Stimulated activated CD4-positive, alpha-beta T cell treated with anti-CD3 and anti-CD28 coated beads, Interleukin-15, amount 100 ng/mL, for 1 hour (primary cell): ENCODE measurements at places on chromosomes 6 and 20.

- no peak for DNase-seq
Measured at GRCh38 chr6:99026135-99026534, 78.4 kb upstream of the FBXL4 start.

GRCh38 chr6:96899451-96899998 is 1.8 kb upstream of the NDUFAF4 start:
- no peak for DNase-seq

DNA sequence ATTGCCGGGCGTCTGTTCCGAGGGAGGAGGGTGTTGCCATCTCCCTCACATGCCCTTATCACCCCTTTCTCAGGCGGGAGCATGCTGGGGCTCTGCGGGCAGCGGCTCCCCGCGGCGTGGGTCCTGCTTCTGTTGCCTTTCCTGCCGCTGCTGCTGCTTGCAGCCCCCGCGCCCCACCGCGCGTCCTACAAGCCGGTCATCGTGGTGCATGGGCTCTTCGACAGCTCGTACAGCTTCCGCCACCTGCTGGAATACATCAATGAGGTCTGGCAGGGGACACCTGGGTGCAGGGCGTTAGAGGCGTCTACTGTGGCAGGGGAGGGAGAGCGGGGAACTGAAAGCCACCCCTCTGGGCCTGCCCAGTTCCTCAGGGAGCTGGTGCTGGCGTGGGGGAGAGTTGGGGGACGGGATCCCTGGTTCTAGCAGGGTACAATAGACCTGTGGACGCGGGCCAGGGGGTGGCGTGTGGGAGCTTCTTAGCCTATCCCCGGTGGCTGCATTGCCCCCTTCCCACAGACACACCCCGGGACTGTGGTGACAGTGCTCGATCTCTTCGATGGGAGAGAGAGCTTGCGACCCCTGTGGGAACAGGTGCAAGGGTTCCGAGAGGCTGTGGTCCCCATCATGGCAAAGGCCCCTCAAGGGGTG is 697 bp downstream of the PPT2 start:
- DNase-seq: peak; percentile 36

- DNase-seq: no peak
Measured at GRCh38 chr20:57795342-57795697, 85.5 kb upstream of the PMEPA1 start.

DNA sequence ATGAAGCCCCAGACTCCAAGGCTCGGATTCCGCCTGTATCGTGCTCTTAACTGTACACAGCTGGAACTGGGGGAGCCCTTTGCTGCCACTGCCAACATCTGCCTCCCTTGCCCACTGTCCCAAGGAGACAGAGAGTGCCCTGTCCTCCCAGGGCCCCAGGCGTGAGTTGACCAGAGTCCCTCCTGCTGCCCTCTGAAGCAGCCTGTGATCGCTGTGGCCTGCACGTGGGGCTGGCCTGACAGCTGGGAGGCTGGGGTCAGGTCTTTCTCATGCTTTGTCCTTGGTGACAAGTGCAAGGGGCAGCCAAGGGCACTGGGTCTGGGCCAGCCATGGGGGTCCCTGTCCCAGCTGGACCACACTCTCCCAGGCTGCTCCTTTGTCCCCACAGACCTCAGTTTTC is 44.3 kb downstream of the KIAA1755 start:
- no peak for DNase-seq

DNA sequence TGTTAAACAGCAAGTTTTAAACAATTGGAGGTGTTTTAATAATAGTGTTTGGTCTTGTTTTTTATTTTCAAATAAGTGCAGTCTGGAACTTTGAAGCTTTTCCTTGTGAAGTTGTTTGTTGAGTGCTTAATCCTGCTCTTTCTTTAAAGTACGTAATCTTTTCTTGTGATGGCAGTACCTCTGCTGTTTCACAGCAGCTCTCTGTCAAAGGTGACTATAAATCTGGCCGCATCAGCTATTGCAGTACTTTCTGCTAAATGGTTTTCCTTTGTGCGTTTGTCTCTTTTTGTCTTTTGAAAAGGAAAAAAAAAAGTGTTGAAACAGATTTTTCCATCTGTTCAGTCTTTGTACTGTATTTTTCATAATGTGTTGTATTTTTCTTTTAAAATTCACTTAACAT is 12.7 kb downstream of the STXBP5 start:
- DNase-seq: no peak

DNA sequence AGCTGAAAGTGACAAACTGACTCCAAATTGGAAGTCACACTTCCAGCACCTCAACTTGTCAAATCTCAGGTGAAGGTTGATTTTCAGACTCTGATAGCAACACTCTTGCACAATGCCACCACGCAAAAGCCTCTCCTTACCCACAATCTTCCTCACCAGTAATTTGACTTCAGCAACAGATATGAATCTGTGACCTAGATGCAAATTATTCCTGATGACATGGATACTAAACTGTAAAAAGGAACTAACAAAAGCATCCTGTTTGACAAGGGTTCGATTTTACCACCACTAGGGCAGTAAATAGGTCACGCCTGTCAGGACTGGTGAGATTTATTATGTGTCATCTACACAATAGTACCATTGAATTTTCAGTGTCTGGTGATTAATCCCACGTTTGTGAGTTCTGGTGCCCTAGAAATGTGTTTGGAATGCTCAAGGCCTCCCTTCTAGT is 134.4 kb upstream of the COL21A1 start:
- DNase-seq: no peak

DNA sequence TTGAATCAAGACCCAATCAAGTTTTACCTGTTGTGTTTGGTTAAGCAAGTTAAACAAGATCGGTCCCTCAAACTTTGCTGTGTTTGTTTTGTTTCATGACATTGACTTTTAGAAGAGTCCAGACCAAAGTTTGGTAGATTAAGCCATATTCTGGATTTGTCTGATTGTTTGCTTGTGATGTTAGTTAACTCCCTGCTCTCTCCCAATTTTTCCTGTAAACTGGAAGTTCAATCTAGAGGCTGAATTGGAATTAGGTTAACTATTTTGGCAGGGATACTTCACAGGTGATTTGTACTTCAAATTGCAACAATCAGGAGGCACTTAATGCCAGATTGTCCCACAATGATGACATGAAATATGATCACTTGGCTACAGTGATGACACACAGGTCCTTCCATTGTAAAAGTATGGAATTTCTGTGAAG is 13.6 kb upstream of the SH3BGRL2 start:
- DNase-seq: no peak

- DNase-seq: no peak
Measured at GRCh38 chr6:25369433-25370177, 90.4 kb downstream of the CARMIL1 start.

- DNase-seq: no peak
Measured at GRCh38 chr6:145895802-145896201, 68.4 kb downstream of the SHPRH start.

DNA sequence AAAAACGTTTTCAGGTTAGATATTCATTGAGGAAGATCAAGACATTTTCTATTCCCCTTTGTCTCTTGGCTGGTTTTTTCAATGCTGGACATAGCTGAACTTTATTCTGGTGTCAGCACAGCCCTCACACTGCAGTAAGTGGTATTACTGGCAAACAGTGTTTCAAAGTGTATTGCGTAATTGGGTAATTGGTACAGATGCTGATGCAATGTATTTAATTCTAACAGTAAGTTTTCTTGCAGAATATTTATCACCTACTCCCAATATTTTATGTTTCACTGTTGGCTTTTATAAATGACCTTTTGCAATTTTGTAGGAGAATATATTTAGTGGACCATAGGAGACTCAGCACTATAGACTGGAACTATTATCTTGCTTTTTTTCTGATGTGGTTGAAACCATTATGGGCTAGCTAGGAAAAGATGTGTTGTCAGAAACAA is 287.6 kb upstream of the SOX4 start:
- DNase-seq: no peak

DNA sequence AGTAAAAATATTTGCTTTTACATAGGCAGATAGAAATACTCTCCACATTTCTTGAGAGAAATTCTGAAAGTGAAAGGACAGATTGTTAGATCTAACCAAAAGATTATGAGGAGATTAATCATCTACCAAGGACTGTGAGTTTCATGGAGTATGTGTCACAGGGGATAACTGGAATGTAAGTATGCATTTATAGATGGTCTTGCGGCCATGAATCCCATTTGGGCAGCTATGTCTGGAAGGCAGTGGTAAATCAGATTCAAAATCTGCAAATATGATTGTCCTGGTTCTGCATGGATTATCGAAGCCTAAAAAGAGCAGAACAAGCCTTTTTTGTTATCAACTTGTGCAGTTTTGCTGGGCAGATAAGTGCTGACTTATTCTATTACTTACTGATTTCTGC is 293.8 kb downstream of the RFPL4B start:
- DNase-seq: no peak

DNA sequence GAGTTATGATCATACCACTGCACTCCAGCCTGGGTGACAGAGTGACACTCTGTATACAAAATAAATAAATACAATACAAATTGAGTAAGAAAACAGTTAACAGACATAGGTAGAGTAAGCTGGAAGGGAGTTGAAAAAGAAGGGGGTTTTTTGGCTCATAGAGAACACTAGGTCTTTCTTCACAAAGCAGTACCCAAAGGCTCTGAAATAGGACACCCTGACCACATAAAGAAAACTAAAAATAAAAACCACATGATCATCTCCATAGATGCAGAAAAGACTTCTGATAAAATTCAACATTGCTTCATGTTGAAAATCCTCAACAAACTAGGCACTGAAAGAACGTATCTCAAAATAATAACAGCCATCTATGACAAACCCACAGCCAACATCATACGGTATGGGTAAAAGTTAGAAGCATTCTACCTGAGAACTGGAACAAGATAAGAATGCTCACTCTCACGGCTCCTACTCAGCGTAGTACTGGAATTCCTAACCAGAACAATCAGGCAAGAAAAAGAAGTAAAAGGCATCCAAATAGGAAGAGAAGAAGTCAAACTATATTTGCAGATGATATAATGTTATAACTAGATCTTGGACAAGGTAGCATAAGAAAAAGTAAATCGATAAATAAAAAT is 48.6 kb downstream of the TOMM6 start:
- DNase-seq: no peak

- DNase-seq: no peak
Measured at GRCh38 chr6:34213772-34214171, 22.9 kb upstream of the HMGA1 start.

- DNase-seq: no peak
Measured at GRCh38 chr6:56549014-56549413, 93.7 kb downstream of the DST start.

DNA sequence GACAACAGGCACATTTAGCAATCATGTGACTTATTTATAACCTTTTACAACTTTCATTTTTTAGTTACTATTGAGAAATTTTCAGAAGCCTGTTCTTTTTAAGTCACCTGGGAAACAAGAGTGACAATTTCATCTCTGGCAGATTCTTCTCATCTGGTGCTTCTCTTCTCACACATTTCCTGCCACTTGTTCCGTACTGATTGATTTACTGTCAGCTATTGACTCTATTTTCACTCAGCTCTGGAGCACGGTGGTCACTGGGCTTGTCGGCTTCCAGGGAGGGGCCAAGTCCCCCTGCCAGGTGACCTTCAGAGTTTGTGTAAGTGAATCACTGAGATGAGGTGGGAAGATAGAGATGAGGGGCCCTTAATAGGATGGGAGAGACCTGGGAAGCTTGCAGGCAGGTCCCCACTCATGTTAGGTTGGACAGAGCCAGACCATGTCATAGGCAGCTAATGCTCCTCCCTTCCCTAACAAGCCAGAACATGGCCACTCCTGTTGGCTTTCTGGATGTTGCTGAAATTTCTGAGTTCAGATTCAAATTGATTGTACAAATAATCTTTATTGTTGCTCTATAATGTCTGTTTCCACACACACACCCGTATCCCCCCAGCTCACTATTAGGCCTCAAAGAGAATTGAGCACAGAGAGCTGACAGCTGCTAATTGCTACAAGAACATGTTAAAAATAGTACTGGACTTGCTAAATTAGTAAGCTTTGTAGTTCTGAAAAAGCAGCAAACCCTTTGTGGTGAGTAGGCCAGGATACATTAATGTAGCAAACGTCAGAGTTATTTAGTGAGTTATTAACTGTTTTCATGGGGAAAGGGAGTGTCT is 13.3 kb downstream of the DUSP22 start:
- no peak for DNase-seq

DNA sequence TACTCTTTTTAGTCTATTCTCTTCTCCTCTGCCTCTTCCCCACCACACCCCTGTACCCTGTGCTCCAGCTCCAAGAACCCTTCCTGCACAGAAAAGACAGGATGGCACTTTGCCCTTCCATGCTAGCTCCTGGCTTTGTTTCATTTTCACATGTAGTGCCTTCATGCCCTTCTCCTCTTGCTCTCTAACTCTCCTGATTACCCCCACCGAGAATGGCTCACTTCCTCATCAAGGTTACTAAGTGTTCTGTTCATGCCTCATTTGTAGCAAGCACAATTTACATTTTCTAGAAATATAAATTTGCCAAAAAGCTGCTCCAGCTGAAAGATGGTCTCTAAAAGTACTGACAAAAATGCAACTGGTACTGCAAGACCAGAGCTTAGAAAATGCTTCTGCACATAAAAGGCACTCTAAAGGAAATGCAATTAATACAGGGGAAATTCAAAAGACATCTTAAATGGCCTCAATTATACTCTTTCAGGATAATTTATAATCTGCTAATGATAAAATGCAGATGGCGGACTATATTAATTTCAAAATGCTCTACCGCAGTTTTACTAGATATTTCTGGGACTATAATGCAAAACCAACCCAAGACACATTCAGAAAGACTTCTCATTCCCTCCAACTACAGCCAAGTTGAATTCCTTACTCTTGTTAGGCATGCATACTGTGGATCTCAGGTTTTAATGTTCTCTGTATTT is 570.2 kb downstream of the PRKN start:
- DNase-seq: no peak

GRCh38 chr6:22357724-22358189 is 60.9 kb upstream of the PRL start:
- DNase-seq: no peak

DNA sequence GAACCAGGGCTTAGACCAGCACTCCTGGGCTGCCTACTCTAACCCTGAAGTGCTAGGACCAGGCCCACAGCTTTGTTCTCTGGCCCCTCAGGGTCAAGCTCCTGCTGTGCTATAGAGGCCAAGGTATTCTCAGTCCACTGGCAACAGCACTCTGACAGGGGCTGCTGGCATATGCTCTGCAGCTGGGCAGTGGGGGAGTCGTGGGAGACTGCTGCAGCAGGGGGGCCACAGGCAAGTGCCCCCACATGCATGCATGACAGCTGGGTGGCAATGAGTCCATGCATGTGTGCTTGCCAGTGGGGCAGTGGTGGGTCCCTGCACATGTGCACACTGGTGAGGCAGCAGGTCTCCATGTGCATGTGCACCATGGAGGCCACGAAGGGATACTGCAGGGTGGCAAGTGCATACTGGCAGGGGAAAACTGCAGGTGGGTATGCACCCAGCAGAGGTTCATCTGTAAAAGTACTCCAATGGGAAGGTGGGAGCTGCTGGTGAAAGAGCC is 364.9 kb upstream of the IRAK1BP1 start:
- no peak for DNase-seq

DNA sequence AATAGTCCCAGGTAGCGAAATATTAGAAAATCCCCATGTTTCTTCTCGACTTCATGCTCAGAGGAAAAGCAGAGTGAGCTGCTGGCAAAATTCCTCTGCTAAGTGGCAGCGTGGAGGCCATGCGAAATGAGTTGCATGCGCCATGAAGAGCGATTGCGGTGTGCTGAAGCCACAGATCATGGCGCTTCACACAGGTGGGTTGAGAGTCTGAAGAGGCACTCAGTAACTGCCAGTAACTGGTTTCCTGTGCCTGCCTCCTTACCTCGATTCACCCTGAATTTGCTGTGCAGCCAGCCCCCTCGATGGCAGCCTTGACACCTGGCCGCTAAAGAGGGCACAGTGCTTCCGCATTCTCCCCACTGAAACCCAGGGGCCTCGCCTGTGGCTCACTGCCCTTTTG is 301.5 kb downstream of the NRN1 start:
- no peak for DNase-seq

GRCh38 chr6:50899306-50899870 is 80.7 kb downstream of the TFAP2B start:
- no peak for DNase-seq
